SW 1271 (cell line): ENCODE measurements at places on chromosomes 5 and 9.

- DNase-seq, result no peak
Observed at GRCh38 chr9:114855488-114855887, 49.6 kb upstream of the TNFSF15 start.

- DNase-seq, result no peak
Observed at GRCh38 chr9:105073147-105073546, 145.2 kb upstream of the ABCA1 start.

DNA sequence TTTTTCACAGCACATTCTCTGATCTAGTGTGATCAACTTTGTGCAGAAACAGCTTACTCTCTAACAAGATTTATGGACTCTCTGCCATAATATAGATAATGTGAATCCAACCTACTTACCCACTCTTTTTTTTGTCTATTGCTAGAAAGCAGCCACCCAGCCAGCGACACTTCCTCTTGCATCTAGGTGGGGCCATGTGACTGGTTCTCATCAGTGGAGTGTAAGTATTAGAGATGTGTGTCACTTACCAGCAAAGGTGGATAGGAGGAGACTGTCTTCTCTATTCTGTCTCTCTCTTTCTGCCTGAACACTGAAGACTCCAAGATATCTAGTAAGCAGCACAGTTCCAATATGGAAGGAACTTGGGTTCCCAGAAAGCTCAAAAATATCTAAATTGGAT lies 174.8 kb downstream of the MCTP1 start:
- DNase-seq, result no peak

DNA sequence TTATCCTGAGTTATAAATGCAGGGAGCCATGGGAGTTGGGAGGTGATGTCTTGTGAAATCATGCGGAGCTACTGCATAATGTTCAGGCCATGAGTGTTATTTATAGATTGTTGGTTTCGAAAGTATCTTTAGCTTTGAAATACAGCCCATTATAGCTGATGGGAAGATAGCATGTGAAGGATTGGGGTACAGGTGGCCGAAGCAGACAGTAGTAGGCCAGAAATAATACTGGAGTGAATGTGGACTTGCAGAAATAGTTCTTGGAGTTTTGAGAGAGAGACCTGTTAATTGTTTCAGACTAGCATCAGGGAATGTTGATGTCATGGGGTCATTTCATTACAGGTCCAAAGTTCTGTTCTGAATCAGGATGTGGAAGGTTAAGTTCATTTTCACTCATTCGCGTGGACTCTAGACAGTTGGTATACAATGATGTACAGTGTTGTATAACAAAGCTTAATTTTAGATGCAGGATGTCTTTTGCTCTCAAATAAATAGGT lies 3.8 kb downstream of the ATP6V1G1 start:
- DNase-seq, result no peak

- DNase-seq, result no peak
Observed at GRCh38 chr5:99320436-99320835, 391.6 kb upstream of the CHD1 start.

GRCh38 chr9:104941597-104941996 lies 13.6 kb upstream of the ABCA1 start:
- DNase-seq, result no peak

- no peak for DNase-seq
Observed at GRCh38 chr9:137485343-137486140, 26.4 kb upstream of the NSMF start.

DNA sequence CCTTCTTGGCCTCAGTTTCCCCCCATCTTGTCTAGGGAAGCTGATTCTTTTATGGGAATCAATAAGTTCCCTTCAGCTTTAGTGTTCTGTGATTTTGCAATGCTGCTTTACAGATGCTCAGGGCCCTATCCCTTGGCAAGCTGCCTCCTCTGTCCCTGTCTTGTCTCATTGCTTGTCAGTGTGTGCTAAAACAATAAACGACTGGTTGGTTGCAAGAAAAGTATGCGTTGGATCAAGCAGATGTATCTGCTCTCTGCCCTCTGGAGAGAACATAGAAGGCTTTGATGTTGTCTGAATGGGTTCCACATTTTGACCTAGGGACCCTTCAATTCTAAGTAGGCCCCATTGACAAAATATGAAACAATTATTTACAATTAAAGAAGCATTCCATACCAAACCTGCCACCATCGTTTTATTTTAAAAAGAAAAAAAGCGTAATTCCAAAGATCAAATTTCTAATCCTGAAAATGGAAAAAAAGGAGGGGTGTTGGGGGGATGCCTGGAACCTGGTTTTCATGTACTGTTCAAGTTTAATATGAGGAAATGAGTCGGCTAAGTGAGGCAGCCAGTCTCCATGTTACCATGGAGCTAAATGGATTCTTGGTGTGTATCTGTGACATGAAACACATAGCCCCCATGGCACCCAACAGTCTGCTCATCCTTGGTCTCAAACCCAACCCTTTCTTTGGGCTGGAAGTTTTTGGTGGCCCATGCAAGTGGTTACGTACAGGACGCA lies 31.2 kb upstream of the TARS1 start:
- no peak for DNase-seq

GRCh38 chr9:272251-273213 lies 57.9 kb downstream of the DOCK8 start:
- no peak for DNase-seq

GRCh38 chr9:131475956-131476776 lies 26.6 kb upstream of the POMT1 start:
- DNase-seq, result no peak

DNA sequence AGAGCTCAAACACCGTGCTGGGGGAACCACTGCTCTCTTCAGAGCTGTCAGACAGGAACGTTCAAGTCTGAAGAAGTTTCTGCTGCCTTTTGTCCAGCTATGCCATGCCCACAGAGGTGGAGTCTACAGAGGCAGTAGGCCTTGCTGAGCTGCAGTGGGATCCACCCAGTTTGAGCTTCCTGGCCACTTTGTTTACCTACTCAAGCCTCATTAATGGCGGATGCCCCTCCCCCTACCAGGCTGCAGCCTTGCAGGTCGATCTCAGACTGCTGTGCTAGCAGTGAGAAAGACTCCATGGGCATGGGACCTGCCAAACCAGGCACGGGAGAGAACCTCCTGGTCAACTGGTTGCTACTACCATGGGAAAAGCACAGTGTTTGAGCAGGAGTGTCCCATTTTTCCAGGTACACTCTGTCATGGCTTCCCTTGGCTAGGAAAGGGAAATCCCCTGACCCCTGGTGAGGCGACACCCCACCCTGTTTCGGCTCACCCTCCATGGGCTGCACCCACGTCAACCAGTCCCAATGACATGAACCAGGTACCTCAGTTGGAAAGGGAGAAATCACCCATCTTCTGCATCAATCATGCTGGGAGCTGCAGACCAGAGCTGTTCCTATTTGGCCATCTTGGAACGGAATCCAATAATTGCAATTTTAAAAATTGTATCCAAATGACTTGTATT lies 246.9 kb upstream of the ADAMTS16 start:
- no peak for DNase-seq

GRCh38 chr5:14726066-14726838 lies 61.7 kb downstream of the OTULIN start:
- no peak for DNase-seq

DNA sequence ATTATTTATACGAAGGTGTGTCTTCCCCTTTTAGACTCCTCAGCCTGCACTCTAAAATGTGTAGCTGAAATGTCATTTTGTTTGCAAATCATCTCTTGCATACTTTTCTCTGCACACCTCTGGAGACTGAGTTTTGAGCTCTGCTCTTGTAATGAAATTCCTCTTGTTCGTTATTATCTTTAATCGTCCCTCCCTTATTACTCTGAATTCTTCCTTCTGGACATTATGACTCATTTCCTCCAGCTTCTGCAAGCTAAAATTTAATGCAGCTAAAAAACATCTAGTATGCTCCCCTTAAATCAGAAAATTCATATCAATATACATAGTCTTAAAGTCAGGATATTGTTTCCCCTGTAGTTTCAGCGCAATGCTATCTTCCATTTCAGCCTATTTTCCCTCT lies 13.5 kb downstream of the ISL1 start:
- DNase-seq, result no peak

GRCh38 chr5:60355181-60355580 lies 344.8 kb downstream of the DEPDC1B start:
- no peak for DNase-seq
